Activated T-cell treated with anti-CD3 and anti-CD28 coated beads, Interleukin-2, amount 50 U/mL, for 24 hours (primary cell): ENCODE measurements at places on chromosomes 12 and 14.

- H3K36me3 ChIP-seq, result peaks cover 55% of the 10 kb centered on the region
- peak overlapping the region; percentile 67 for H3K4me3 ChIP-seq
- peaks cover 77% of the 10 kb centered on the region for H3K4me1 ChIP-seq
Measured at GRCh38 chr14:68786491-68787091, 6.3 kb downstream of the ZFP36L1 start.

- H3K4me1 ChIP-seq, result no peaks in the 10 kb centered on the region
- H3K27me3 ChIP-seq, result no peaks in the 10 kb centered on the region
- no peak overlapping the region for H3K27ac ChIP-seq
- no peak for DNase-seq
- no peaks in the 10 kb centered on the region for H3K36me3 ChIP-seq
Measured at GRCh38 chr12:43238281-43238680, 313.7 kb downstream of the ADAMTS20 start.

DNA sequence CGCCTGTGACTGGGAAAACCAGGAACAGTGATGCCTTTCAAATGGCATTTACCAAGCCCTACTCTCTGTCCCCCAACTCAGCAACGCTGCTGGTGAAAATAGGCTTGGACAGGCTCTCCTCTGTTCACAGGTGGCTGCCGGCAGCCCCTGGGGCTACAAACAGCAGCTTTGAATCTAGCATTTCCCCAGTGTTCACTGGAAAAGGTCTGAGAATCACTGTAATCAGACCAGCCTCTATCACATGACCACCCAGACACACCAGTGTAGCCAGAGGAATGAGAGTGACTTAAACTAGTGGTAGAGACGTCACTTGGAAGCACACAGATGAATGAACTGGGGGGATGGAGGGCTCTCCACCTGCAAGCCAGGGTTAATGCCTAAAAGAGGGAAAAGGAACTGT, 151.8 kb downstream of the FOXN3 start:
- no peak overlapping the region for H3K27ac ChIP-seq
- H3K27me3 ChIP-seq, result no peaks in the 10 kb centered on the region
- H3K4me3 ChIP-seq, result no peak overlapping the region

GRCh38 chr12:128019996-128020544, 246.9 kb upstream of the TMEM132C start:
- no peak for DNase-seq
- no peak overlapping the region for H3K27ac ChIP-seq
- no peaks in the 10 kb centered on the region for H3K27me3 ChIP-seq
- no peaks in the 10 kb centered on the region for H3K4me1 ChIP-seq
- H3K4me3 ChIP-seq, result no peak overlapping the region

DNA sequence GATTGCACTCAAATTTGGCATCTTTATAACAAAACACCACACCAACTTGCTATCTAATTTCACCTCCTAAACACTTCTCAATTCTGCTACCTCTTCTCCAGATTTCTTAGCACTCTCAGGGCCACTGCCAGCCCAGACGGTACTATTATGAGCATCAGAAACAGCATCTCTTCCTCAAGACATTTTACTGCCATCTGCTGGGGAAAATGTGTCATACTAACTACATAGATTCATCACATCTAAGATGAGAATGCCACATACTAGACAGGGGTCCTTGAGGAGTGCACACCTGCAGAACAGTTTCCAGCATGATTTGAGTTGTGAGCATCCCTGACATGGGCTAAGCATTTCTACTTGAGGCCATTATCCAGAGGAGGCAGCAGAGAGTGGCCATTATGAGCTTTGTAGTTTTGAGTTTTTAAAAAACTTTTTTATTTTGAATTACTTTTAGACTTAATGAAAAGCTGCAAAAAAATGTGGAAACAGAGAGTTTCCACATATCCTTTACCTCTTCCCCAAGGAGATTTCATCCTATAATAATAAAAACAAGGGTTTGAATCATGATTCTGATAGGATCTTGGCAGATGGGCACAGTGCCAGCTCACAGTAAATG, 15.1 kb upstream of the GRIP1 start:
- no peak for DNase-seq
- no peaks in the 10 kb centered on the region for H3K36me3 ChIP-seq
- H3K4me1 ChIP-seq, result peaks cover 6% of the 10 kb centered on the region
- H3K27me3 ChIP-seq, result peaks cover under 1% of the 10 kb centered on the region
- no peak overlapping the region for H3K27ac ChIP-seq

- no peaks in the 10 kb centered on the region for H3K27me3 ChIP-seq
- no peak for DNase-seq
- no peaks in the 10 kb centered on the region for H3K4me1 ChIP-seq
- H3K36me3 ChIP-seq, result no peaks in the 10 kb centered on the region
Measured at GRCh38 chr14:69183735-69184134, 7.6 kb upstream of the EXD2 start.

GRCh38 chr12:82857276-82857675, 170.6 kb downstream of the TMTC2 start:
- no peak for DNase-seq
- no peaks in the 10 kb centered on the region for H3K4me1 ChIP-seq
- no peaks in the 10 kb centered on the region for H3K27me3 ChIP-seq
- peaks cover 12% of the 10 kb centered on the region for H3K36me3 ChIP-seq
- H3K27ac ChIP-seq, result no peak overlapping the region
